Fibroblast of skin of right quadriceps (primary cell): ENCODE measurements at places on chromosomes 3 and 15.
A peak's percentile ranks its signal among the peaks of the same experiment; 100 is the strongest.

GRCh38 chr15:63263519-63263918 lies 13.9 kb upstream of the APH1B start:
- no peak for DNase-seq

- no peak for DNase-seq
Observed at GRCh38 chr3:20160230-20160629, 25.8 kb downstream of the SGO1 start.

- DNase-seq: no peak
Observed at GRCh38 chr3:95752199-95752598, 1062.2 kb upstream of the EPHA6 start.

DNA sequence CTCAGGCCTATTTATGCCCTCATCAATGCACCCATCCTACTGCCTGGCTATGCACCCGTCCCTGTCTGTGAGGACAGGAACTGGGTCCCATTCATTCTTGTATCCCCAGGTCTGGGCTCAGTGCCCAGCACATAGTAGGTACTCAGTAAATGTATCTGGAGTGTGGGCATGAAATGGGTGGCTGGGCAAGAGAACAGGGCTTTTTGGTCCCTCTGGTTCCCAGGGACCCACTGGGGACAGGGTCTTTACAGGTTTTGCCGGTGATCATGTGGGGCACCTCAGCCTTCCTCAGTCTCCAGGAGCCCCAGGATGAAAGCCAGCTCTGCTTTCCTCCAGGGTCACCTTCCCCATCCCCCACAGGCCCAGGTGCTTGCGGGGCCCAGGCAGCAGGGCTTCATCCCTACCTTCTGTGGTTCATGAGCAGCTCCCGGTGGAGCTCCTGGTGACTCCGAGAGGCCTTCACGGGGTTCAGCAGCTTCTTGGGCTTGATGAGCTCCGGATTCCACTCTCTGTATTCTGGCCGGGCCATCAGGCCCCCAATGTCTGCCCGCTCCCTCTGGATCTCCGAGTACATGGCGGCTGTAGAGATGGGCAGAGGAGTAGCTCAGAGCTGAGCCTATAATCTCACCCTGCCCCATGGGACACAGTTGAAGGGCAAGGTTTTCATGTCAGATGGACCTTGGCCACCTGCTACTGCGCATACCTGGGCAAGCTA lies 7.7 kb downstream of the FAM107A start:
- no peak for DNase-seq

DNA sequence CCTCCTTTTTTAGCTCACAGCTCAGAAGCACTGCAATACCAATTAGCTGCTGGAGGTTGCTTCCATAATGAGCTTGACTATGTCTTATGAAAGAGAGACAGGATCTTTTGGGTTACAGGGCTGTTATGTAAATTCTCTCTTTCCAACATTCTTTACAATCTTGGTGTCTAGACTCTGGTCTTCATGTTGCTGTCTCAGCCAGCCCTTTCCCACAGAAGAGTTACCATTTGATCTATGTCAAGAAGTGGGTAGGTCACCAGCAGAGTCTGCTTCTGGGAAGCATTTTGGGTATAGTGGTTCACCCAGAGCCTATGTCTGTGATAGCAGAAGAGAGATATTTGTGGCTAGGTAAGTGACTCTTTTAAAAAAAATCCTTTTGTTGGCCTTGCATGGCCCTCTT lies 234.5 kb downstream of the SATB1 start:
- DNase-seq: peak; percentile 20

- peak; percentile 42 for DNase-seq
Observed at GRCh38 chr15:72796515-72797337, 13.2 kb upstream of the ADPGK start.

- no peak for DNase-seq
Observed at GRCh38 chr3:188097791-188098190, 56.2 kb upstream of the LPP start.

GRCh38 chr3:116263842-116264545 lies 181.3 kb downstream of the LSAMP start:
- peak; percentile 76 for DNase-seq

DNA sequence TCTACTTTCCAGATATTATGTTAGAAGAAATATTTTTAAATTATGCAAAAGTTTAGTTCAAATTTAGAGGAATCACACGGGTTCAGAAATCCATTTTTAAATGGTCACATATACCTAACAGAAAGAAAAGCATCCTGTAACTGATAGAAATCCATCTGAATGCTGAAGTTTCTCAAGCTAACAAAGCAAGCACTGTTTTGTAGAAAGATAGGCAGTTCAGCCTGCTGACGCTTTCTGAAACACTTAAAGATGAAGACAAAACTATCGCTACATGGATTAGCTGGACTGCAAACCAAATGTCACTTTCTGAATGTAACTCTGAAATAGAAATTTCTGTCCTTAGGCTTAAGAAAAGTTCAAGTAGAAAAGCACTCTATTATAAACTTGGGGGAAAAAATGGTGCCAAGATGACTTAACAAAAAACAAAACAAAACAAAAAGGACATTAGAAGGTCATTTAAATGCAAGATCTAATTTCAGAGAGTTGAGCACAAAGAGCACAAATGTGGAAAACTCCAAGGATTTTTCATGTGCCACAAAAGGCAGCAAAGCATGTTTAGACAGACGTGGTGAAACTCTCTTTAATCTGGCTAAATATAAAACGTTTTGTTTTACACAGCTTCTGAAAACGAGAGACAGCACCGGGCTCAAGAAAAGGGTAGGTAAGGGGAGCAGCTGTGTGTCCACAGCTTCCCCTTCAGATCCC lies 1.2 kb downstream of the PLOD2 start:
- no peak for DNase-seq

DNA sequence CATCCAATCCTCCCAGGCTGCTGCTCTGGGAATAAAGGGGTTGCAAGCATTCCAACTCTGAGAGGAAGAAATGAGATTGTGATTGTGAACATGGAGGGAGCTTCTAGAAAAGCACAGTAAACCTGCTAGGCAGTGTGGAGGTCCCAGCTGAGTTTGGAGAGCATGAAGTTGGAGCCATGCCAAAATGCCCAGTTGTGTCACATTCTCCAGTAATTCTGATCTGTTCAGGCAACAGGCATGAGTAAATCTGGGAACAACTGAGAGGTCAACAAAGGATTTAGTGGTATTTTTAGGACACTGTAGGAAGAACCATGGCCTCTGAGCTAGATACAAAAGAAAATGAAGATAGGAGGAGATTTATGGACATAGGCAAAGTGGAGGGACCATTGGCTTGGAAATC lies 74.7 kb downstream of the CYP19A1 start:
- DNase-seq: no peak

DNA sequence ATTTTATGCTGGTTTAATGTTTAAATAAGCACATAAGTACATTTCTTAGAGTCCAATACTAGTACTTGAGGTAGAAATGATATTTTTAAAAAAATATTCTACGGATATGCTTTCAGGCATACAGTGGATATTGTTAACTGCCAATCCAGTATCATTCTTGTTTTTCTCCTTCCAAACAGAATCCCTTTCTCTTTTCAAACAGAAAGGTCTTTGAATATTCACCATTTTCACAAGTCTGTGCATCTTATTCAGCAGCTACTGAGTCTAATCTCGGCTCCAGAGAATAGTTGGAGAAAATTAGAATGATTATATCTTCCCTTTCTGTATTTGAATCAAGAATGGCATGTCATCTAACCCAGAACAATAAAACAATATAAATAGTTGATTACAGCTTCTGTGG lies 174.5 kb downstream of the GOLGA6L6 start:
- no peak for DNase-seq

DNA sequence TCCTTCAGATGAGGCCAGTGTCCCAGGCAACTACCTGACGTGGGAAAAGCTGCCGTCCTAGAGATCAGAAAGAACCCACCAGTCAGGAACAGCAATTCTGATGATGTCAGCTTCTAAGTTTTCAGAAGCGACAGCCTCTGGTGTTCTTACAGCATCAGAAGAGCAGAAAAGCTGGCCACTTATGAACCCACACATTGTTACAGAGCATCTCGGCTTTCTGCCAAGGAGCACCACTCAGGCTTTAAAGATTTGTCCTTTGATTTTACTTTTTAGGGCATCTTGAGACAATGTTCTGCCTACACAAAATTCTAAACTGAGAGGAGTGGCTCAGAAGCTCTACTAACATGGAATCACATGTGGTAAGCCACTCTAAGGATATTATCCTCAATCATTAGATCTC lies 49.7 kb upstream of the BOC start:
- no peak for DNase-seq

- no peak for DNase-seq
Observed at GRCh38 chr3:63344661-63345060, 66.6 kb downstream of the SYNPR start.
